CD4-positive, alpha-beta T cell treated with Interleukin-15 for 4 hours (primary cell): ENCODE measurements at places on chromosomes 1 and 21.

DNA sequence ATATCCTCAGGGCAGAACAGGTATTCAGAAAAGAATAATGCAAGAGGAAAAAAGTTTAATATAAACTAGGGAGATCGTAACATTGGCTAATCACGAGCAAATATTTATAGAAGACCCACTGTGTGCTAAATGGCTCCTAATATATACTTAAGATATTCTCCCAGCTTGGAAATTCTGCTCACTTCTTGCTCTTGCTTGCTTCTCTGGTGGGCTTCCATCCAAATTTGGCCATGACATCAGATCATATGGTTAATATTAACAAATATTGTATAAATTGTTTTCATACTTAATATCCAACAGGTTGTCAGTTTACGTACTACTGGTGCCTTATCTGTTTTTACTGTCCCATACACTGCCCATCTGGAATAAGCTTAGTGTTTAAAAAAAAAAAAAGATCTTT is 1.1 kb downstream of the COX20 start:
- DNase-seq, result no peak

- DNase-seq, result no peak
Measured at GRCh38 chr1:101188331-101188730, 48.5 kb upstream of the S1PR1 start.

GRCh38 chr1:207801819-207802218 is 50.0 kb downstream of the CD46 start:
- DNase-seq, result no peak

- no peak for DNase-seq
Measured at GRCh38 chr1:25253911-25254310, 6.7 kb upstream of the RSRP1 start.

DNA sequence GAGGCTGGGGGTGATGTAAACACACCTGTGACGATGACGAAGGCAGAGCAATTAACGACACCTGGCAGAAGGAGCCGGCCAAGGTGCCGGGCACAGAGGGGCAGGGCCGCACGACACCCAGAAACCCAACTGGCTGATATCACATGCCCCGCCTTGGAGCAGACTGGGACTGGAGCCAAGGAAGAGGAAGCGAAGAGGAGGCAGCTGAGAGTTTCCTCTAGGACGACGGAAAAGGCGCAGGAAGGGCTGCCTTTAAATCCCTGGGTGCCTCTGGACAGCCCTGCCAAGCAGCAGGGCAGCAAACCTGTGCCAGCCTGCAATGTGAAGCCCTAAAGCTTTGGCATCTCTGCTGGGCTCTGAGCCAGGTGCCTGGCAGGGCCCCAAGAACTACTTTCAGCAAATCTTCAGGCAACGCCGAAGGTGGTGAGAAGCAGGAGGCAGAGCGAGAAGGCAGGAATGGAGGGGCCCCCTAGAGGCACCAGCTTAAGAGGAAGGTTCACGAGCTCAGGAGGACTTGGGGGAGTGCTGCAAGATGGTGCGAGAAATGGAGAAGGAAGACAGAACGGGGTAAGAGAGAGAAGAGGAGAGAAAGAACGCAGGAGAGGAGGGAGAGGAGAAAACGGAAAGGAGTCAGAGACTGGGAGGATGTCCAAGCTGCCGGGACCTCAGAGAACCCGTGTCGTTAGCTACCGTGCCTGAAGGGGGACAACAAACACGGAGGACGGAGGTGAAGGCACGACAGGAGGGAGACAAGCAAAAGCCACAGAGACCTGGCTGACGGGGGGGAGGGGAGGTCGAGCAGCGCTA is 25.3 kb upstream of the PEF1 start:
- peak; percentile 13 for DNase-seq

DNA sequence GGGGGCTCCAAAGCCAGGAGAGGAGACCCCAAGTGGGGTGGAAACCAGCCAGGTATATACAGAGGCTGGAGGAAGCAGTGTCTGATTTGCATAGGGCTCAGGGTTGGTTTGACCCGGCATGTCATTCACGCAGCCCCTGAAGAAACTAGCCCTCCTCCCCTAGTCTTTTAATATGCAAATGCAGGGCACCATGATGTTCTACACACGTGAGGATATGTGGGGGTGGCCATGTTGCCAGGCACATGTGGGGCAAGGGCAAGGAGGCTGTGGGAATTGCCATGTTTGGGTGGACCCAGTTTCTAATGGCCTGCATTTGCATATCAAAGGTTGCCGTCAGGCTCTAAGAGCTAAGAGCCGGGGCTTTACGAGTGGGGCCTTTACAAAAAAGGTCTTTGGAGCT is 12.0 kb upstream of the RHOU start:
- DNase-seq, result no peak

DNA sequence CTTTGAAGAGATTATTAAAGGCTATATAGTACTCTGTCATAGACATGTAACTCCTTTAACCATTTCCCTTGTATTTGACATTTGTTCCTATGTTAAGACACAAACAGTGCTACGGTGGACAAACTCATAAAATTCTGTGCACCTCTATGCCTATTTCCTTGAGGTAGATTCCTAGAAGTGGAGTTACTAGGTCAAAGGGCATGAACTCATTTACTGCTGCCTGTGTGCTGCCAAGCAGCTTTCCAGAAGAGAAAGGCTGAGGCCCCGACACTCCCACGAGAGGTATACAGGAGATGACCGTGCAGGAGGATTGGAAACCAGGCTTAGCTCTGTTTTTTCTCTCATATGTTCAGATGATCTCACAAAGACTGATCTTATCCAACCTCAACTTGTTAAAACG is 34.4 kb upstream of the TENT5C start:
- no peak for DNase-seq

GRCh38 chr1:5598824-5599395 is 393.3 kb downstream of the NPHP4 start:
- no peak for DNase-seq
